T47D (cell line): ENCODE measurements at places on chromosomes 2 and 18.

- DNase-seq: no peak
These were observed 153.8 kb upstream of the TACR1 start for GRCh38 chr2:75353131-75353530.

DNA sequence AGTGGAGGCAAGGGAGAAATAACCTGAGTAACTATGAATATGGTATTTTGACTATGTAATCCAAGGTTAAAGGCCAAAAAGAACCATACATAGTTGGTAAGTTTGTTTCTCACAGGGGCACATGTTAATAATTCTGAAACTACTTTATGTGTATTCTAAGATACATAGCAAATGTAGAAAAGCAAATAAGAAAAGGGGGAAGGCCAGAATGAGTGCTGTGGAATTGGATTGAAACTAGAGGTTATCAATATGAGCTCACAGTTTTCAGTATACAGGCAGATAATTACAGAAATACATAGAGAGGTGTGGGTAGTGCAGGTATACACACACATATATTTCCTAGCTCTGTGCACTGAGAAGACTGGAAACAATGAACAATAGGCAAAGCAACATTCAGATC lies 13.7 kb downstream of the INO80C start:
- DNase-seq: no peak

DNA sequence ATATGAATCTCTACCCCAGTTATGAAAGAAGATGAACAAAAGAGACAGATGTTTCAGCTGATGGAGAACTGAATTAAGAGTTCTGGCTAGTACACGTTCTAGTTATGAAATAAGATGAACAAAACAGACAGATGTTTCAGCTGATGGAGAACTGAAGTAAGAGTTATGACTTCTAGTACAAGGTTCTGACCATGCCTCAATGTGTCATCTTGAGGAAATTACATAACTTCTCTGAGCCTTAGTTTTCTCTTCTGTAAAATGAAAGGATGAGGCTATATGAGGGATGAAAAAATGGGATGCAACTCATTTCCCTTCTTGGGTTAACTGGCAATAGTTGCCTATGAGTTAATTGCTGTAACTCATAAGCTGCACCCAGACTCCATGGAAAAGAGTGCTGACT lies 92.9 kb upstream of the WDR75 start:
- no peak for DNase-seq

DNA sequence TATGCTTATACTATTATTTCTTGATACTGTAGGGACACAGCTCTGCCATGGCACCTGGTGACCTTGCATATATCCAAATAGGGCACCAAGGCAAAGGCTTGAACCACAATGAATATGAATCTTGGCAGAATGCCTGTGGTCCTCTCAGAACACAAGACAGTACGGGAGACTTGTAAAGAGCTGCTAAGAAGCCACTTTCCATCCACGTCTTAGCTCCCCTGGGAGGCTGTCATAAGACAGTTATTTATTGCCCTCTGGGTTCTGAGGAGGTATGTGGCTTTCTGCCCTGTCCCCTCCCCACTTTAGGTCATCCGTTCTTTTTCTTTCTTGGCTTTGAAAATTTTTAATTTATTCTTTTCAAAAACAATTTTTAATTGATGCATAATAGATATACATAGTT lies 29.8 kb upstream of the MRPL33 start:
- DNase-seq: no peak

- no peak for DNase-seq
These were observed 2.3 kb downstream of the RNF103 start for GRCh38 chr2:86621280-86621943.

GRCh38 chr2:96760986-96761832 lies 507 bp downstream of the CNNM4 start:
- DNase-seq: no peak

DNA sequence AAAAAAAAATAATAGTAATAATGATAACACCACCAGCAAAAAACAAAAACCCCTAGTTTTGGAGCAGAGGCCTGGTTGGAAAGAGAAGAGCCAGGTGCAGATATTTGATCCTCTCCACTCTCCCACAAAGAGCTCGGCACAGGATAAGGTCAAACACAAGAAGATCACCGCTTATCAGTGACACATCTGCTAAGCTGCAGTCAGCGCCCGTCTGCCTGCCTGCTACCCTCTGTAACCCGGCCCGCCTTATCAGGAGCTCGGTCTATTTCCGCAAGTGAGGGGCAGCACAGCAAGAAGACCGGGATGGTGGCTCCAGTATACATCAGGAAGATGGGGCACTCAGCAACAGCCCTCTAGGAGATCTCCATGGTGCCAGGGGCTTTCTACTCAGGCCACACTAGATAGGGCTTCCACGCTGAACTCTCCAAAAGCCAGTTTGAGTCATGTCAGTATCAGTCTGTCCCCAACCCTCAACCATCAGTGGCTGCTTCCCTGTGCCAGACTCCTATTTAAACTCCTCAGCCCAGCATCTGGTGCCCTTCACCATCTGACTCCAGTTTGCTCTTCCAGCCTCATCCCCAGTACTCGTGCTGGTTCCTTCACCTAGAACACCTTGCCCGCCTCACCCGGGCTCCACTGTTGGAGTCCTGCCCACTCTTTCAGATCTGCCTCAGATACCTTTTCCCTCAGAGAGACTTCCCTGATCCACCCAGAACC lies 67.3 kb upstream of the PPP1CB start:
- no peak for DNase-seq

DNA sequence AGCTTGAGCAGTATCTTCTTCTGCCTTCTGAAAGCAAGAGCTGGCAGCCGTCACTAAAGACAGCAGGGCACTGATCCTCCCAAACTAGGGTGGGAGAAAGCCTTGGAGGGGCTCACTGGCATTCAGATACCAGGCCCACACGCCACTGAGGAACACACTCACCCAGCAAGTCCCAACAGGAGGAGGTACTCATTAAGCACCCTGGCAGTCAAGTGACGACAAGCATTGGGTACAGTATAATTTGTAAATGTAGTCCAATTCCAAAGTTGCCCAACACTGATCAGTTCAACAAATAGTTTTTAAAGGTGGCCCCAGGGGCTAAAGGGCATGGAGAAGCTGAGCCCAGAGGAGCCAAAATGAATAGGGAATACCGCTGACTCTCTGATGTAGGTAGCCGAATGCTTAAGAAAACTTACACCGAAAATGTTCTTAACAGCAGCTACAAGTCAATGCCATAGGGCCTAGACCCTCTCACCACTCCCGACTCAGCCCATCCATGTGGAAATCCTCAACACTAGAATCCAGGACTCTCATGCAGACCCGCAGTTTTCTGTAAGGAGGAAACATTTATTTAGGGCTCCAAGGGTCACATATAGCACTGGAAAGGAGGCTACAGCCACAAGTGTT lies 9.9 kb downstream of the LIMS2 start:
- no peak for DNase-seq

DNA sequence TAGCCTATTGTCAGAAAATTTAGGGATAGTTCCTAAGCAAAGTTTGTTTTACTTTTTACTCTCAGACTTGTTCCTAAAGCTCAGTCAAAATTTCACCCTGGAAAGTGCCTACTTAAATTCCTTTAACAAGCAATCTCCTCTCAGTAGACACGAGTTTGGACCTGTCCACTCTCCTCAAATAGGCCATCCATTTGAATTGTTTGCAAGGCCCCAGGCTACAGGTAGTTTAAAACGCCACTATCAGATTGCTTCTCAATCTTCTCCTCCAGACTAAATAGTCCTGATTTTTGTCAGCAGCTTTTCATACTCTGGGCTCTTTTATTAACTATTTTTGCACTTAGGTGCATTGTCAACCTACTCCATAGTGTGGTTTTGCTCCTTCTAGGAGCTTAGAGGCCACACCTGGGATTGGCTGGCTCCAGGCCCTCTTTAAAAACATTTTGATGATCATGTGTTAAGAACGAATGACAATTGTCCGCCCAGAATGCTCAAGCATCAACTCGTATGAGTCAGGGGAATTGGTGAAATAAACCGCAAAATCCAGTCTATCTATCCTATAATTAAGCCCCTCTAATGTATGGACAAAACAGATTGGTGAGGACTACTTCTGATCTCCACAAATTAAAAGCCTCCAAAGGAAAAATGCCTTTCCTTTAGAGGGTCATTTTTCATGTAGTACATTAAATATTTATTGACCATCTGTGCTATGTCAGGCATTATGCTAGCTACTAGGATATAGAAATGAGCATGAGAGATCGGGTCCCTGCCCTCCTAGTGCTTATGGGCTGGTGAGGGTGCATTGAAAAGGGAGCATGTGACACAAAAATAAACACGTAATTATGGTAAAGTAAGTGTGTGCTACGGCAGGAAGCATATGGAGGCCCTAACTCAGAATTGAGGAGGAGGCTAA lies 333.8 kb upstream of the TNP1 start:
- peak; percentile 29 for DNase-seq

DNA sequence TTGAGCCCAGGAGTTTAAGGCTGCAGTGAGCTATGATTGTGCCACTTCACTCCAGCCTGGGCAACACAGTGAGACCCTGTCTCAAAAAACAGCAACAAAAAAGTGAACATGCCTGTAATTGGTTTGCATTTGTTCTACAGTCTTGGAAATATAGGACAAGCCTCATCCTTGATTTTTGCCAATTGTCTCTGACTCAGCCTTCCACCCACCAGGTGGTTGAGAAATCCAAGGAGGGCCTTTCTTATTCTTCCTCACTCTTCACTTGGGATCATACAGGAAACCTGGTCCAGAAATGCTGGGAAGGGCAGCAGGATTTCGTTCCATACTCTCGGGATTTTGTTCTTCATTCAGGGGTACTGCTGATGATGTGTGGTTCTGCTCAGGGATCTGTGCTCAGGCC lies 94.6 kb downstream of the CDC42EP3 start:
- DNase-seq: no peak

- DNase-seq: no peak
These were observed 166.3 kb upstream of the CAVIN2 start for GRCh38 chr2:192013211-192013610.

- no peak for DNase-seq
These were observed 77.2 kb upstream of the TXNDC2 start for GRCh38 chr18:9808295-9809241.

- DNase-seq: no peak
These were observed 16.4 kb downstream of the WDR35 start for GRCh38 chr2:19973466-19973865.

- DNase-seq: no peak
These were observed 33.9 kb downstream of the PDIA6 start for GRCh38 chr2:10778724-10779115.

GRCh38 chr2:102235042-102235473 lies 48.2 kb downstream of the IL1RL2 start:
- DNase-seq: no peak

DNA sequence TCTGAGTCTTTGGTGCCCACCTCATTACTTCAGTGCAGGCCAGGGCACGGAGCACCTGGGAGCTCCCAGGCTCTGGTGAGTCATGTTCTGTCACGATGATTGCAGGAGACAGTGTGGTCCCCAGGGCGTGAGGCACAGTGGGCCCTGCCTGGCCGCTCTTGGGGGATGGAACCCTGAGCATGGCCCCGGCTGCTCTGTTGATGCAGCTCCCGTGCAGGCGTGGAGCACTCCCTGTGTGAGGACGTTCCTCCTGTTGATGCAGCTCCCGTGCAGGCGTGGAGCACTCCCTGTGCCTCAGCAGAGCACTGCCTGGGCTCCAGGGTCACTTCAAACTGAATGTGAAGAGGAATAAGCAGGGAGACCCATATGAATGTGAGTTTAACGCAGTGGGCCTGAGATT lies 30.1 kb downstream of the COPS9 start:
- DNase-seq: no peak

DNA sequence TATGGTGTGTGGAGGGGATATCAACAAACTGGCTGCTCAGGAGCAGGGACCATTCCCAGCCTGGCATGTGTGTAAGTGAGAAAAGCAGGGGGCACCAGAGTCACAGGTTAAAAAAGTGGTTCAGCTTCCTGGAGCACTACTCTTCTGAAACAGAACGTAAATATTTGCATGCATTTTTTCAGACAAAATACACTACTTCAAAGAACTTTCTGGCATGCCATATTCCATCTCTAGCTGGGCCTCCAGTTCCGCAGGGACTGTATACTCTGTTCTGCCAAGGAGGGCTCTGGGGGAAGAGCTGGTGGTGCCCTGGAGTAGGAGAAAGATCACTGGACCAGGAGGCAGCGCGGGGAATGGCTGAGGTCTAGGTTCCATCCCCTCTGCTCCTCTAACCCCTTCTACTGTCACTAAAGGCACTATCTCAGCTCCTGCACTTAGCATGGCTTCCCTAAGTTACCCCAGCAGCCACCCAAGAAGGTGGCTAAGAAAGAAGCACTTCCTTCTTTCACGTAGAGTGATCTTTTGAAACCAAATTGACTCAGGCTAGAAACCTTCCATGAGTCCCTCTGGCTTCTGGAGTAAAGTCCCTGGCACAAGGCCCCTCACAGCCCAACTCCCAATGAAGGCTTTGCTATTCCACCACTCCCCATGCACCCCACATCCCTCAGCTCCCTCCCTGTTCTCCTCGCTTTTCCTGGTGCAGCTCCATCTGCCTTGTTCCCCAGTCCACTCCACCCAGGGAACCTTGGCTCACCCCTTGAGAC lies 57.6 kb upstream of the CABLES1 start:
- DNase-seq: peak; percentile 71

GRCh38 chr2:88673363-88673762 lies 18.1 kb upstream of the RPIA start:
- no peak for DNase-seq

DNA sequence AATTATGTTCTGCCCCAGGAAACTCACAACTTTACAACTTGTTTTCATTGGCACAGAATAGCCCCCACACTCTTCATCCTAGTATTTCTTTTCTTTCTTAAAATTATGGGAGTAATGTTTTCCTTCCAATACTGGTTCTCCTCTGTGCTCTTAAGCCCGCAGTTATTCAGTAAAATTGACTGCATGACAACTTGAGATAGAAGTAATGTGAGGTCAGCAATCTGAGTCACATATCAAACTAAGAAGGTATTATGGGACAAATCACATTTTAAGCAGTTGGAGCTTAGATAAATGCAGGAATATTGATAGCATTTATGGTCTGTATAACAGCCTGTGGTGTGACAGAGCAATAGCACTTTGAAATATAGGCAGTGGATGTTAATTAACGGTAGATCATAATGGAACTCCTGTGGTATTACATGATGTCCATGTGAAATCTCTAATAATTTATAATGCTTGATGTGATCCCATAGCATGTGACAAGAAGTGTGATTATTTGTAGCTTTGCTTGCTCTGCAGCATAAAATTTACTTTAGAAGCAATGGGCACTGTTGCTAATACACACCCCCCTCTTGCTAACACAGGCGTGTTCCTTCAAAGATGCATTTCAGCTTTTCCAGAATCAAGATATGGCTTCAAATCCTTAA lies 351.4 kb upstream of the CDH20 start:
- no peak for DNase-seq

GRCh38 chr2:107529146-107529545 lies 297.5 kb upstream of the RGPD4 start:
- DNase-seq: no peak

GRCh38 chr2:127058246-127058953 lies 48.6 kb downstream of the BIN1 start:
- no peak for DNase-seq

- peak; percentile 82 for DNase-seq
These were observed 1.2 kb upstream of the DNAJB2 start for GRCh38 chr2:219277703-219278654.

- no peak for DNase-seq
These were observed 59.1 kb upstream of the BOD1L2 start for GRCh38 chr18:57087644-57088376.

GRCh38 chr18:43129946-43130524 lies 14.6 kb upstream of the RIT2 start:
- DNase-seq: peak; percentile 4

- no peak for DNase-seq
These were observed 210.9 kb upstream of the DDX18 start for GRCh38 chr2:117603567-117603966.

GRCh38 chr2:75025633-75026380 lies 67.4 kb downstream of the POLE4 start:
- DNase-seq: no peak

- DNase-seq: no peak
These were observed 98.6 kb downstream of the MSH2 start for GRCh38 chr2:47501374-47502200.
